ENCODE measurements at places on chromosomes 1 and 21.

DNA sequence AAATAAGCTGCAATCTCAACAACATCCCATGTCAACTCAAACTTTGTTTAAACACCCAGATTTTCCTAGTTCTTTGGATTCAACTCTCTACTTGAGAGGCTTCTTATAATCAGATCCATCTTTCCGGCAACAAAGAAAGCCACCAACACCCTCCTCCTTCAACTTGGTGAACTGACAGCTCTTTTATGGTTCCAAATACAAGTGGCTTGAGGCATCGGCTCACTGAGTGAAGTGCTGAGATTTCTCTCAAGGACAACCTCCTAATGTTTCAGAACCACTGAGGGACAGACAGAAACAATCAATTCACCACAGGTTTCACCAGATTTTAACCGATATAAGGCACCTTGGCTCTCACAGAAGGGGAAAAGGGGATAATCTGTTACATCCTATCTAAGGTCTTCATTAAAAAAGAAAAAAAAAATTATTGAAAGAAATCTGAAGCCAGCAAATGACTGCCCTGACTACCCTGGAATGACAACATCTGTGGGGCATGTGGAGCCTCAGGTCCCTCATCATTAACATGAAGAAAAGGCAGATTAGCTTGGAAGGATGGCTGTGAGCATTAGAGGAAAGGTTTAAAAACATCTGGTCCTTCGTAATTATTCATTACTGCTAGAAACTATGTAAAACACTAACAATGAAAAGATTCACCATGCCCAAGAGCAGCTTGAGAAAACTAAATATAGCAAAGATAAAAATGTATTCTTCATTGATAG lies 50.9 kb downstream of the PTPN14 start:
- no peak for DNase-seq

DNA sequence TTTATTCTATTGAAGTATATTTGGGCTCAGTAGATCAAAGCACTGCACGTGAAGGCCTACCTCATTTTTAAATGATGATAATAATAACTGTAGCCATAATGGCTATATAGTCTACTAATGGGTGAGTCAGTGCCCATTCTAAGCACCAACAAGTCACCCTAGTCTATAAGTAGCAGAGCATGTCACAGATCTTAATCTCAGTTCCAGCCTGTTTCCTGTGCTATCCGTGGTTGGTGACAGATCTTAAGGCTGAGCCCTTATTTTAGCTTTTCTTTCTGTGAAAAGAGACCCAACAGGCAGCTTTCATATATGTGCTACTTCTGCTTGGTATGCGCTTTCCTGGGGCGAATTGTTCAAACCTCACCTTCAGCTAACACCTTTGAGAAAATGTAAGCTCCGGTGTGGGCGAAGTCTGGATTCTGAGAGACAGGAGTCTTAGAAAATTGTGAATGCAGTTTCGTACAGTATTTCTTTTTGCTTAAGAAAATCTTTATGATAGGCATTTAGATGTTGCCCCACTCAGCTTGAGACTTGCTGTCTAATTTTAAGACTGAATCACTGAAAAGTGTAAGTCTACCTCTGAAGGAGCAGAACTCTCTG lies 59.6 kb downstream of the FMN2 start:
- DNase-seq, result no peak

- no peak for DNase-seq
These were observed 3.2 kb upstream of the PRXL2B start for GRCh38 chr1:2583331-2583791.

DNA sequence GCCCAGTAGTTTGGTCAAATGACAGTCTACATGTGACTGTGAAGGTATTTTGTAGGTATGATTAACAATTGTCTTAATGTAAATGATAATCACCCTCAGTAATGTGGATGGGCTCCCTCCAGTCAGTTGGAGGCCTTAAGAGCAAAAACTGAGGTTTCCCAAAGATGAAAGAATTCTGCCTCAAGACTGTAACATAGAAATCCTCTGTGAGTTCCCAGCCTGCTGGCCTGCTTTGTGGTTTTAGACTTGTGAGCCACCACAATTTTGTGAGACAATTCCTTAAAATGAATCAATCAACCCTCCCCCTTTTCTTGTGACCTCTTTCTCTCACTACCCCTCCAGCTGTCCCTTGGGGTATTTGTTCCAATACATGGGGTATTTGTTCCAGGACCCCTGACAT lies 226.4 kb upstream of the DPYD start:
- DNase-seq, result no peak

- no peak for DNase-seq
These were observed 10.5 kb upstream of the CPLANE2 start for GRCh38 chr1:16247441-16247840.

- DNase-seq, result no peak
These were observed 176.8 kb upstream of the SAMSN1 start for GRCh38 chr21:14722841-14723483.

Measured in right atrium auricular region (tissue), 2 donors.